Activated CD4-positive, alpha-beta T cell treated with anti-CD3 and anti-CD28 coated beads for 36 hours (primary cell): ENCODE measurements at places on chromosomes 2 and 18. TPM values are rescaled to one million over a fixed set of nuclear protein-coding genes. Genes with fewer than 3 reads are reported as not detected.
A peak's percentile ranks its signal among the peaks of the same experiment; 100 is the strongest.

GRCh38 chr2:54806975-54807374, 83.5 kb downstream of the EML6 start:
- H3K4me1 ChIP-seq, result no peaks in the 10 kb centered on the region
- no peaks in the 10 kb centered on the region for H3K36me3 ChIP-seq
- no peak overlapping the region for H3K27ac ChIP-seq
- H3K27me3 ChIP-seq, result peaks cover 9% of the 10 kb centered on the region

- H3K27me3 ChIP-seq, result no peaks in the 10 kb centered on the region
- H3K27ac ChIP-seq, result peak overlapping the region; percentile 92
- peak; percentile 75 for DNase-seq
- peaks cover 23% of the 10 kb centered on the region for H3K4me1 ChIP-seq
- no peaks in the 10 kb centered on the region for H3K36me3 ChIP-seq
Observed at GRCh38 chr2:64819774-64820688, 166.3 kb upstream of the SERTAD2 start.

Gene IL36RN
- not detected for total RNA-seq

DNA sequence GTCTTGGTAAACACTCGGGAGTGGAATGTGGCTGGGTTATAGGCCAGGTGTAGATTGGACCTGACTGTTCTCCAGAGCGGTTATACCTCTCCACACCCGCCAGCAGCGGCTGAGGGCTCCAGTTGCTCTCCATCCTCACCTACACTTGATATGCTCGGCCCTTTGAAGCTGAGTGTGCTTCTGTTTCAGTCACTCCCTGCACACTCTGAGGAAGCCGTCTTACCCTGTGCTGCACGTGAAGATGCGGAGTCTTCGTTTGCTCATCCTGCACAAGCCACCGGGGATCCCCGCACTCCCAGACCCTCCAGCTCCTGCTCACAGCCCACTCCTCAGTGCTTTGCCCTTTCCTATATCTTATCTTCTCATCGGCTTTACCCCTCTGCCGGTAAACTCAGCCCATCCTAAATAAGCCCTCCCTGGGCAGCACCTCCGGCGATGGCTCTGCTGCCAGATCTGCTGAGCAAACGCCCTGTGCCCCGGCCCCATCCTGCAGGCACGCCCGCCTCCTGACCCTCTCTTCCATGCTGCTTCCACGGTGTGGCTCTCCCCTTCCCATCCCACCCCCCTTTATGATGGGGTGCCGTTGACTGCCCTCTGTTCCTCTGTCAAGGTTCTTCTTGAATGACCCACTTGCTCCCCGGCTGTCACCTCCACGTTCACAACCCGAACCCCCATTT, 47.3 kb upstream of the ODC1 start:
- peak overlapping the region; percentile 10 for H3K4me3 ChIP-seq
- peaks cover 2% of the 10 kb centered on the region for H3K27me3 ChIP-seq
- peak overlapping the region; percentile 43 for H3K27ac ChIP-seq
- peaks cover 33% of the 10 kb centered on the region for H3K4me1 ChIP-seq

- H3K4me1 ChIP-seq, result no peaks in the 10 kb centered on the region
- peaks cover 21% of the 10 kb centered on the region for H3K36me3 ChIP-seq
- no peak for DNase-seq
- no peak overlapping the region for H3K27ac ChIP-seq
- no peaks in the 10 kb centered on the region for H3K27me3 ChIP-seq
Observed at GRCh38 chr2:23838581-23838980, 88.3 kb downstream of the ATAD2B start.

Gene LAMA1
- total RNA-seq, result not detected

DNA sequence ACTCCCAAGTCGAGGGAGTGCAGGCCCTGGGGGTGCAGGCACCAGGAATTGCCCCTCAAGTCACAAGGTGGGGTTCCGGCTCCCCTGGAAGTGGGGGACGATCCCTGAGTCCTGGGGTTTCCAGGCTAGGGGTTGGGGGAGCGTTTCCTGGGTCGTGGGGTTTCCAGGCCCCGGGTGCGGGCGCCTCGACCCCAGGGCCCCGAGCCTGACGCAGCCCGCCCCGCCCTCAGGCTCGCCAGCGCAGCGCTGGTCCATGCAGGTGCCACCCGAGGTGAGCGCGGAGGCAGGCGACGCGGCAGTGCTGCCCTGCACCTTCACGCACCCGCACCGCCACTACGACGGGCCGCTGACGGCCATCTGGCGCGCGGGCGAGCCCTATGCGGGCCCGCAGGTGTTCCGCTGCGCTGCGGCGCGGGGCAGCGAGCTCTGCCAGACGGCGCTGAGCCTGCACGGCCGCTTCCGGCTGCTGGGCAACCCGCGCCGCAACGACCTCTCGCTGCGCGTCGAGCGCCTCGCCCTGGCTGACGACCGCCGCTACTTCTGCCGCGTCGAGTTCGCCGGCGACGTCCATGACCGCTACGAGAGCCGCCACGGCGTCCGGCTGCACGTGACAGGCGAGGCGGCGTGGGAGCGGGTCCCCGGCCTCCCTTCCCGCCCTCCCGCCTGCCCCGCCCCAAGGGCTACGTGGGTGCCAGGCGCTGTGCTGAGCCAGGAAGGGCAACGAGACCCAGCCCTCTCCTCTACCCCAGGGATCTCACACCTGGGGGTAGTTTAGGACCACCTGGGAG, 12.0 kb downstream of the SIGLEC15 start:
- H3K4me3 ChIP-seq, result peak overlapping the region; percentile 28
- peaks cover 10% of the 10 kb centered on the region for H3K4me1 ChIP-seq
- H3K27ac ChIP-seq, result no peak overlapping the region
- H3K27me3 ChIP-seq, result peaks cover 38% of the 10 kb centered on the region
